Dermis microvascular lymphatic vessel endothelial cell (primary cell): ENCODE measurements at places on chromosomes 5 and 9.

DNA sequence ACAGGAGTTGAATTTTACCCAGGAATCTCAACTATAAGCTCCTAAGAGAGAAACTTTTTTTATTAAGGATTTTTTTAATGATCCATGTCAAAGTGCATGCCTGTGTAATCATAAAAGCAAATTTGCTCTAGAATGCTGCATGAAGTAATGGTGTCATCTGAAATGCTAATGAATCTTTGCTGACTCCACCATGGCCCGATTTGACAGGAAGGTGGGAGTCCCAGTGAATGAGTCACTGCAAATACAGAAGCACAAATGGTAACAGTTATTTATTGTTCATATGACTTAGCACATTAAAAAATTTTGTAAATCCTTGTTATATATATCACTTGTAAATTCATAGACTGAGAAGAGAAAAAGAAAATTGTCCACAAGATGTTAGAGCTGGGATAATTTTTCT, 341.3 kb downstream of the RASEF start:
- DNase-seq = no peak

- DNase-seq = no peak
Observed at GRCh38 chr9:89440951-89441654, 56.8 kb downstream of the SEMA4D start.

DNA sequence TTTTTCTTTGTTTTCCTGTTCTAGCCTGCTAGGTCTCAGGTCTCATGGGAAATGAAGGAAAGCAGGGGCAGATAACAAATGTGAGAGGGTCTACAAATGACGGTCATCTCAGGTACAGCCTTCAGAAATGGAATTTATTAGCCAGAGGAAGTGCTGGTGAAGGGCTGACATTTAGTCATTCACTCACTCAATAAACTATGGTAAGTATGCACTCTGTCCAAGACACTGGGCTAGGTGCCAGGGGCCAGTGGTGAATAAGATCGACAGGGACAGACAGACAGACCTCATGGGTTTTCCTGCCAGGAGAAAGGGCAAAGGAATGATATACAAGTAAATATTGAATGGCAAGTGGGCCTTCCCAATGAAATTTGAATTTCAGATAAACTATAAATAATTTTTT, 6.3 kb downstream of the PDE6A start:
- DNase-seq = peak; percentile 90

GRCh38 chr9:17669206-17669605, 90.3 kb downstream of the SH3GL2 start:
- DNase-seq = no peak

DNA sequence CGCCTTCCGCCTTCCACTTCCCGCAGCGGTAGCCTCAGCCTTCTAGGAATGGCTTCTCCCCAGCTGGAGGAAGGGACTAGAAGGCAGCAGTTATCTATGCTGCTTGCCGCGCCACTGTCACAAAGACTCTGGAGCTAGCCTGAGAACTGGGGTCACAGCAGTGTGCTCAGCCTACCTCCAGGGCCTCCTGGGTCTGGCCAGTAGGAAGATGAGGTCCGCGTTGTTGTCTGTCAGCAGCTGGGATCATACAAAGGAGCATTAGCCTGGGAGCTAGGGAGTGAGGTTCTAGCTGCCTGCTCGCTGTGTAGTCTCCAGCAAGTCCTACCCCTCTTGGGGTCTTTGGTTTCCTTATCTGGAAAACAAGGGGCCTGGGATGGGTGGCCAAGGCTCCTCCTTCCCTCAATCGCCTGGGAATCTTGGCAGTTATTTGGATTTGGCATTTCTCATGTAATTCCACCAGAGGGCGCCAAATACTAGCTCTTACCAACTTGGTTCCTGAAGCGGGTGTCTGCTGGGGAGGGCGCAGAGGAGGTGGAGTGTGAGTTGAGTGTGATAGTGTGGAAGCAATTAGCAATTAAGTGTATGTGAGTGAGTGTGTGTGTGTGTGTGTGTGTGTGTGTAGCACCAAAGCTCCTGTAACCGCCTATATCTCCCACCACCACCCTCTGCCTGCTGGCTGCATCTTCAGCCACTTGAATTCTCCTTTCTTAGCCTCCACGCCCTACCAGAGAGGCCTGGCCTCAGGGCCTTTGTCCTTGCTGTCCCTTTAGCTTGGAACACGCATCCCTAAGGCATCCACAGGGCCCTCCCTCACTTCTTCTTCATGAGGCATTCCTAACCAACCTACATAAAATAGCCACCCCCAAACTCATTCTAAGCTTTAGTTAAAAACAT, 97.1 kb downstream of the ENTREP1 start:
- DNase-seq = peak; percentile 77

DNA sequence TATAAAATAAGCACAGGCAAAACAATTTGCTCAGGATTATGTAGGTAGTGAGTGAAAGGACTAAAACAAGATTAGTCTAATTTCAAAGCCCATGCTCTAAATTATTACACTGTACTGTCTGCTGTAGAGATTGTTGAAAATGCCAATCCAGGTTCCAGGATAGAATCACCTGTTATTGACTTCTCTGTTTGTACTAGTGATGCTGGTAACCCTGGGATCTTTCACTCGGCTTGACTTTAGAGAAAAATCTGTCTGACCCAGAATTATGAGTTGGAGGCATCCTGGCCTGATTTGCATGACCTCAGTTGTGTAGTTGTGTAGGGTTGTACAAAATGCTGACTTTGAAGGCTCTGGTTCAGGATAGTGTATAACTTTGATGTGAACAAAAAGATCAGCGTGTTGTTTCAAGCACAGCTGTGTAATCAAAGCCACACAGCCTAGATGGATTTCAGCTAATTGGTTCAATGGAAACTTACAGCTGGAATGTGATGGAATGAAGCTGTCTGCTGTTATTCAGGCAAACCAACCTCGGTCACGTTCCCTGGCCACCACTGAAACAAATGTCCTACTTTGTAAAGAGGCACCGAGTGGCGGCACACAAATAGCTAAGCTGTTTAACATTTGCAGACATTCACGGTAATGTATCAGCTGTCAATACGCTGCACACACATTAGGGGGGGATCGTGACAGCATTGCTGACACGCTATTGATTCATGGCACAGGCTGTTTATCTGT, 340.3 kb downstream of the KCTD16 start:
- DNase-seq = no peak

GRCh38 chr9:130183133-130183762, 11.0 kb downstream of the NCS1 start:
- DNase-seq = no peak
